ENCODE measurements at places on chromosomes 4 and X.

DNA sequence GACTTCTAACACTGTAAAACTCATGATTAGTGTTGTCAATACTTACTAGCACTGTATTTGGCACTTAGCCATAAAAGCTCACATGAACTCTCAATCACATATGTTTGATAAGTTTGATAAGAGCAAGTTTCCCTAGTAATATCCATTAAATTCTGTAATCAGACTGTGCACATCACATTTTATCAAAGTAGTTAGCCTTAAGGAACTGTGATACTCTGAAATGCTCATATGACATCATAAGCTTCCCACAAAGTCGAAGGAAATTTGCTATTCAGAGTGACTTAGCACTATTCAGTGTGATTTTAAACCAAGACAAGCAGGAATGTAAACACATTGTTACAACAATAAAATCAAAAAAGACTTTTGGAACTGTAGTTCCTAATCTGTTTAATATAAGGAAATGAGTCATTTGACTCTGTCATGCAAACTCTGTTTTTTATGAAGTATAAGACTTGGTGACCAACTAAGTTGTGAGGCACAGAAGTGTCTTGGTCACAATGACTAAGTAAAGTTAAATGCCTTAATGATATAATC is 6.7 kb downstream of the SLC7A11 start:
- no peak for DNase-seq

DNA sequence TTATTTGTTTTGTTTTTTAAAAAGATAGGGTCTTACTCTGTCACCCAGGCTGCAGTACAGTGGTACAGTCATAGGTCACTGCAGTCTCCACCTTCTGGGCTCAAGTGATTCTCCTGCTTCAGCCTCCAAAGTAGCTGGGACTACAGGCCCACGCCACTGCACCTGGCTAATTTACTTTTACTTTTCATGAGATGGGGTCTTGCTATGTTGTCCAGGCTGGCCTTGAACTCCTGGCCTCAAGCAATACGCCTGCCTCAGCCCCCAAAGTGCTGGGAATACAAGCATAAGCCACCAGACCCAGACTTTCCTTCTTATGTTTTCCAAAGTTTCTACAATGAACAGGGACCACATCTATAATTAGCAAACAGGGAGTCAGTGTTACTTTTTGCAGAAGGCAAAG is 37.9 kb upstream of the MXD4 start:
- no peak for DNase-seq

DNA sequence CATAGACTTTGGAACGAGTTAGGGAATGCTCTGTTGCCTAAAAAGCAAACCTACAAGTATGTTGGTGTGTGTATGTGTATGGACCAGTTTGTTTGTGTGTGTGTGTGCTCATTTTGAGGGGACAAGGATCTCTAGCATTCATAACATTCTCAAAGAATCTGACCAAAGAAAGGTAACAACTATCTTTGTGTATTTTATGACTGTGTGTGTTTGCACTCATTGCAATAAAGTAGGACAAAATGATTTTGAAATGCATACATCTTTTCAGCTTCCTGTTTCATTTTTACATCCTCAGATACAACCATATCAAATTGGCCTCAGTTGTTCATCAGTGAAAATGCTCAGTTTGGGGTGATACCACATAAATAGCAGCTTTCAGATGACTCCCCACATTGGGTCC is 8.3 kb upstream of the XK start:
- DNase-seq, result no peak

- DNase-seq, result no peak
Measured at GRCh38 chrX:22740836-22741235, 258.9 kb upstream of the DDX53 start.

GRCh38 chrX:48694776-48695533 is 1.6 kb upstream of the SUV39H1 start:
- no peak for DNase-seq

GRCh38 chr4:6767386-6767747 is 15.2 kb upstream of the KIAA0232 start:
- DNase-seq, result no peak

DNA sequence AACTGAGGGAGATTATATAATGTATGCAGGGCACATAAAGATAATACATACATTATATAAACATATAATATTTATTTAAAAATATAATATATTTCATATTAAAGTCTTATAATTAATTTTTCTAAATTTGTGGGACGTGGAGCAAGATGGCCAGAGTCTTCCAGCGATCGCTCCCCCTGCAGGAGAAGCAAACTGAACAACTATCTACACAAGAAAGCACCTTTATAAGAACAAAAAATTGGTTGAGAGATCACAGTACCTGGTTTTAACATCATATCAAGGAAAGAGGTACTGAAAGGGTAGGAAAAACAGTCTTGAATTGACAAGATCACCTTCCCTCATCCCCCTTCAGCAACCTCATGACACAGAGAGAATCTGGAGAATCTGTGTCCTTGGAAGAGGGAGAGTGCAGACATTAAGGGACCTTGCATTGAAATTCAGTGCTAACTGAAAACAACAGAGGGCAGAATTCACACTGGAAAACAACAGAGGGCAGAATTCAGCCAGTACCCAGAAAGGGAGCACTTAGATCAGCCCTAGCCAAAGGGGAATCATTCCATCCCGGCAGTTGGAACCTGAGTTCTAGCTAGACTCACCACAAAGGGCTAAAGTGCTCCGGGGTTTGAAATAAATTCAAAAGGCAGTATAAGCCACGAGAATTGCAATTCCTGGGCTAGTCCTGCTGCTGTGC is 262.5 kb upstream of the NDST3 start:
- no peak for DNase-seq

- no peak for DNase-seq
Measured at GRCh38 chrX:152638443-152638904, 779 bp downstream of the GABRQ start.

GRCh38 chr4:118814891-118815290 is 21.0 kb downstream of the SEC24D start:
- no peak for DNase-seq
